GM23248 (cell line): ENCODE measurements at places on chromosomes 5 and 9. TPM values are rescaled to one million over a fixed set of nuclear protein-coding genes. Genes with fewer than 3 reads are reported as not detected.
A peak's percentile ranks its signal among the peaks of the same experiment; 100 is the strongest.

- peak; percentile 15 for DNase-seq
Observed at GRCh38 chr5:2761921-2762488, 10.5 kb upstream of the IRX2 start.

DNA sequence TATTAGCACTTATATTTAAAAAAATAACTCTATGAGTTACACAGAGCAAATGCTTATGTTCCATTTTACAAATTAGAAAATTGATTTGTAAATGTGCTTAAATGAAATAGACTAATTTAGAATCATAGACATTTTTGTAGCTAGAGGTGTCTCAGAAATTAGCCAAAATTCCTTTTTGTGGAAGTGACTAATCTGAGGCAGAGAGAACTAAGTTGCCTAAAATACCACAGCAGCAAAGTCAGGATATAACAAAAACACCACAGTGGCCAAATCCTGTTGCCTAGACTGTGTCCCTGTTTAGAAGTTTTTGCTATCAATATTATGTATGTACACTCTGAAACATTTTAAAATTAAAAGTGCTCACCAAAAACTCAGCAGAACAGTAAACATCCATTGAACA, 18.7 kb downstream of the ADAMTSL1 start:
- peak; percentile 71 for DNase-seq

DNA sequence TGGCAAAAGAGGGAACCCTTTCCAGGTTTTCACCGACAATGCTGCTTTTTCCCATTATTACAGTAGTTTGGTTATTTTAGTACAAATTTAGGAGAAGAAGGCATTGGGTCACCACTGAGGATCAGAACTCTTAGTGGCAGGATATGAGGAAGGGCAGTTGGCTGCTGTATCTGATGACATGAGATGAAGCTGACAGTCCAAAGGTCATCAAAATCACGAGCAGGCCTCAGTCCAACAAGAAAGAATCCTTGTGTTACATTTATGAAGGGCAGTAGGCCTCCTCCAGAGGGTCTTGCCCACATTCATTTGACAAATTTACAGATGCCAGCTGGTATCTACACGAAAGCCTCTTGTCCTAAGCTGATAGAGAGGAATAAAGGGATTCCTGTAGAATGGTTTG, 49.5 kb upstream of the COL15A1 start:
- DNase-seq, result no peak

GRCh38 chr5:158235159-158235547, 376.2 kb upstream of the CLINT1 start:
- no peak for DNase-seq

GRCh38 chr5:59988396-59988795, 94.9 kb upstream of the PDE4D start:
- no peak for DNase-seq

GRCh38 chr5:40717281-40717680, 37.6 kb downstream of the PTGER4 start:
- DNase-seq, result peak; percentile 81

GRCh38 chr9:114037249-114037648, 40.9 kb downstream of the AMBP start:
- no peak for DNase-seq

- peak; percentile 71 for DNase-seq
Observed at GRCh38 chr5:35182910-35183535, 47.3 kb downstream of the PRLR start.

DNA sequence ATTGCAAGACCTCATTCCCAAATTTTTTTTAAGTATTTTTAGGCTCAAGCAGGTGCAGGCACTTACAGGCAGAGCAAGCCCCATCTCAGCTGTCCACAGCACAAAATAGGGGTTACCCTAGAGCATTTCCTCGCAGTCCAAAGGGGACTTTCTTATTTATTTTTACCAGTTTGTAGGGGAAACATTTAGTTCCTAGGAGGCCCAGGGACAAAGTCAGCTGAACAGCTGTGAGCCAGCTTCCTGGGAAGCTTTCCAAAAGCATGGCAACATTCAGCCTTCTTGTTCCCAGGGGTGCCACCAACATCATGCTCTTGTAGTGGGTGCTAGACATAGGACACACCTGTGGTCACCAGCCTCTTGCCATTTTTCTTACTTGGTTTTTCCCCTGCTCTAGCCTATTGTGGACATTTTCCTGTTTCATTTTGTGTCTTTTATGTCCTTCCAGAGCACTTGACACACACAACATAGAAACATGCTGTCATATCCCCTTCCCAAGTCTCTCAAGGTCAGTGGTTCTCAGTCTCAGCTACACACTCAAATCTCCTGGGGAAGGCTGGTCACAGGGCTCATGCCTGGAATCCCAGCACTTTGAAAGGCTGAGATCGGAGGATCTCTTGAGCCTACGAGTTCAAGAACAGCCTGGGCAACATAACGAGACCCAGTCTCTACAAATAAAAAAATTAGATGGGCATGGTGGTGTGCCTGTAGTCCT, 38.2 kb downstream of the HAVCR1 start:
- no peak for DNase-seq

NDUFB6 gene
- 31.8 and 43.6 TPM in 2 replicates for total RNA-seq

ARL10 gene
- total RNA-seq, result 8.3 and 8.9 TPM in 2 replicates

SLC34A3 gene
- total RNA-seq, result not detected in 2 replicates

SLC6A18 gene
- not detected in 2 replicates for total RNA-seq

OMD gene
- total RNA-seq, result 0.11 TPM in 1 of 2 replicates, not detected in the other

ACSL6 gene
- 0.11 TPM in 1 of 2 replicates, not detected in the other for total RNA-seq

AQP7 gene
- total RNA-seq, result not detected in 2 replicates

MCIDAS gene
- total RNA-seq, result not detected in 2 replicates

GRM6 gene
- not detected in 2 replicates for total RNA-seq

TENT4A gene
- 6.7 and 17.6 TPM in 2 replicates for total RNA-seq
